ENCODE measurements at places on chromosomes 2 and 18.
A peak's percentile ranks its signal among the peaks of the same experiment; 100 is the strongest.

DNA sequence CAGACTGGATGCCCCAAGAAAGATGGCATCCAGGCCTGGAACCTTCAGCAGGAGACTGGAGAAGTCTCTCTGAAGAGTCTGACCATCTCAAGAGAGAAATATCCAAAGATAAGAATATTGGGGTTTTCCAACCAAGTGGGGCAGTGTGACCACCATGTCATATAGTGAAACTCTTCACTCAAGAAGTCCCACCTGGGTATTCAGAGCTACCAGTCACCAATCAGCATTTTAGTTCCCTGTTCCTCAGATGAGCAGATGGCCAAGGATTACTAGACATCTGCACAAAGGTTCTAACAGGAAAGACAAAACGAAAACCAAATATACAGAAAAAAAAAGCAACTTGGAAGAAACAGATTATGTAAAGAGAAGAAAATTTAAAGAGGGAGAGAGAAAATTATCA, 38.5 kb upstream of the CXCR4 start:
- no peak for DNase-seq

DNA sequence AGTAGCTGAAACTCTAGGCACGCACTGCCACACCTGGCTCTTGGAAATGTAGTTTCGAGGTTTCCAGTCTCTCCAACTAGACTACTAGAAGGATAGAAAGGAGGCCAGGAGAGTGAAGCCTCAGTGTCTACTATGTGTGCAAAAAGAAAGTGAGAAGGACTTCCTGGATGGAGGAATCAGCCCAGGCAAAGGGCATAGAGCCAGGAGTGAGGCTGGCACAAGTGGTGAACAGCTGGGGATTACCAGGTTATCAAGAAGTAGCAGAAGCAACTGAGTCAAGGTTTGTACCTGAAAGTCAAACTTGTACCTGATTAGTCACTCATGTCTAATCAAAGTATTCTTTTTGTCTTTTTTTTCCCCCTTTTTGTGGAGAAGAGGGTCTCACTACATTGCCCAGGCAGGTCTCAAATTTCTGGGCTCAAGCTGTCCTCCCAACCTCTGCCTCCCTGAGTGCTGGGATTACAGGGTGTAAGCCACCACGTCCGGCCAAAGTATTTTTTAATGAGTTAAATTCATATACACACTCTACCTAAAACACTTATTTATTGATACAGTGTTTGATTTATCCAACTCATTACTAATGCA, 8.7 kb upstream of the FZD5 start:
- no peak for DNase-seq

DNA sequence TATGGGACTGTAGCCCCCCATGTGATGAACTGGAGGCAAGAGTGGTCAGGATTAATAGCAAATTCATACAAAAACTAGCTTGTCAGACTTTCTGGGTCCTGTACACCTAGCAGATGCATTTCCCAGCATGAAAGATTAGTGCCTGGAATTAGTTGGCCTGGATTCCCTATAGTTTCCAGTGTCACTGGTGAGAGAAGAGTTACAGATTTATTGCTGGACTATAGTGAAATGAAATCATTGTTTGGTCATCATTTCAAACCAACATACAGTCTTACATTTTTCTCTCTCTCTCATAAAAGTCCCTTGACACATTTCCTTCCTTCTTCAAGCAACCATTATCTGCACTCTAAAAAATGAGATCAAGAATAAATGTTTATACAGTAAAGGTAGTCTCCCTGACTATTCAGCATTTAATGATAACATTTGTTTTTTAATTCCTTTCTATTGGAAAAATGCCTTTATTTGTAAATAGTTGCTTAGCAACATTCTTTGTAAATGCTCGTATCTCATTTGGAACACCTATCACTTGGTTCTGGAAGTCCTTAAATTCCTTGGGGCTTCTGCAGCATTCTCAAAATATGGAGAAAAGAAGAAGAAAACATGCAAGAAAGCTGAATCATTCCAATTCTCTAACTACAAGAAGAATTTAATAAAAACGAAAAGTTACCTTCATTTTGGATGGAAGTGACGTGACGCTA, 144.4 kb downstream of the MREG start:
- DNase-seq, result no peak

- no peak for DNase-seq
These were observed 1.7 kb downstream of the FZD7 start for GRCh38 chr2:202035089-202035940.

GRCh38 chr2:175557810-175558377, 376.4 kb upstream of the ATP5MC3 start:
- no peak for DNase-seq

DNA sequence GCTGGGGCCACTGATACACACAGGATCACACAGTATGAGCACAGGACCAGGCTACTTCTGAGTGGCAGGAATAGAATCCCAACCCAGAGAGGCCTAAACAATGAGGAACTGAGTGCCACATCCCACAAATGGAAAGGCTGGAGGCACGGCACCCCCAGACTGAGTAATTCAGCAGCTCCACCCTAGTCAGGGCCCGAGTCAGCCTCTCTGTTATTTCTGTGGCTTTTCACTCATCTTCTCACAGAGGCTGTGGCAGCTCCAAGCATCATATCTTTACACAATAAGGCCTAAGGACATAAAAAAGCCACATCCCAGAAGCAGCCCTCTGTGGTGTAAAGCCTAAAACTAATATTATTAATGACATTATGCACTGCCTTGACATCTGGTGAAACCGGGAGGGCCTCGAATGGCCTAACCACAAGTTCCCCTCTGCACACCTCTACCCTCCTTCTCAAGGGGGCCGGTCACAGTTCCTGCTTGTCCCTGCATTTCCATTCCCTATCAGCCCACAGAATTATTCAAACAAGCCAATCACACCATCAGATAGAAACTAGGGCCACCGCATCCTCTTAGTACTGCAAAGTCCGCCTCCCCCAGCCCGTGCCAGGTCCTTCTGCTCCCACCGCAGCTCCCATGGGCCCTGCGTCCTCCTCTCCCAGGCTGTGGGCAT, 12.5 kb upstream of the MAL start:
- DNase-seq, result no peak

- DNase-seq, result no peak
These were observed 321.4 kb downstream of the AFF3 start for GRCh38 chr2:99821039-99821438.

DNA sequence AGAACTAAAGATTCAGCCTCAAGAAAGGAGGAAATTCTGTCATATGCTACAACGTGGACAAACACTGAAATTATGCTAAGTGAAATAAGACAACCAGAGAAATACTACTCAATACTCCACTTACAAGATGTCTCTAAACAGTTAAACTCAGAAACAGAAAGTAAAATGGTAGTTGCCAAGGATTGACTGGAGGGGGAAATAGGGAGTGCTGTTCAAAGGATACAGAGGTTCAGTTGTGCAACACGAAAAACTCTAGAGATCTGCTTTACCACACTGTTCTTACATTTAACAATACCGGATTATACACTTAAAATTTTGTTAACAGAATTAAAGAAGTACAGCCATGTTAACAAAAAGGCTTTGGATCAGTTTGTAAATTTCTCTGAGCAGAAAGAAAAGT, 39.8 kb upstream of the C2orf15 start:
- no peak for DNase-seq

DNA sequence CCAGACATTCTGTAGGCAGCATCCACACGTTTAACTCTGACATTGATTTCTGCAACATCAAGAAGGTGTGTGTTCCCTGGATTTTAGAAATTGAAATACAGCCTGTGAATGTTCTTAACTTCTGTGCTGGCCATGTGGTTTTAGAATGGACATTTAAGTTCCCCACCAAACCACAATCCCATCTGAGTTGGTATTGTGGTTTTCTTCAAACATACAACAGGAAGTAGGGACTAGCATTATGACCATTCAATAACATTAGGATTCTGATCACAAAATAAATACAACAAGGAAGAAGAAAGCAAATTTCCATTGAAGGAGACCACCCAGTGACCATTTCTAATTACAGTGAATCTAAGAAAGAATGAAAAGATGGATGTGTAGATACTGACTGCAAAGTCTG, 51.2 kb downstream of the MAP3K20 start:
- no peak for DNase-seq

DNA sequence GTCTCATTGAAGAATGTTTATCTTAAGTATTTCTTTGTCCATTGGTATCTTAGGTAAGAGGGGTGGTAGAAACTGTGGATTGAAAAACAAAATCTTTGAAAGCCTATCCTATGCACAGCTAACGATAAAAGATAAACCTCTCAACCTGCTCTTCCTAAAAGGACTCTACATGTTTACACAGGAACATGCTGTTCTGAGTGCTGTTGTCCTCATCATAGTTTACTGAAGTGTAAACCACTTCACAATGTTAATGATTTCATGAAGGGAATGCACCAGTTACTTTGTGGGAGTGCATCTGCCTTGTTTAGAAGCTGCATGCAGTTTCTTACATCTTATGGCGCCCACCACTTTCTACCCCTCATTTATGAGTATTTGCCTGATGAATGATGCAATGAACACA, 1.2 kb downstream of the ACMSD start:
- DNase-seq, result no peak

GRCh38 chr2:26511466-26511865, 33.5 kb upstream of the OTOF start:
- DNase-seq, result no peak

GRCh38 chr2:17628349-17629261, 88.1 kb downstream of the VSNL1 start:
- DNase-seq, result no peak

GRCh38 chr2:45253151-45253550, 243.9 kb upstream of the SIX2 start:
- no peak for DNase-seq

DNA sequence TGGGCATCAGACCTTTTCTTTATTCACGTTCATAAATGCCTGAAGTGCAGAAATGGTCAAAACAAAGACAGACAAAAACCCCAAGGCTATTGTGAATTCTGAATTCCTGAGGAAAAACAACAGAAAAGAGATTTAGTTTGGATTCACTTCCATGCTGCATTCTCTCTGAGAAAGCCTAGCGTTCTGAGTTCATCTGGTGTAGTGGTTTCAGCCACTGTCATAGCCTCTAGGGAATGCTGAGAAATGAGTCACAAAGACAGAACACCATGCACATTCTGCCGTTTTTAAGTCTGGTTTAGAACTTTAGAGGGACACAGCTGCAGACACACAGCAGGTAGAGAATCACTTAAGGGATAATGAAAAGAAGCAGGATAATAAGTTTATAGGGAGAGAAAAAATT, 93.8 kb downstream of the LRP1B start:
- DNase-seq, result no peak

GRCh38 chr2:232885264-232885961, 15.3 kb downstream of the SNORC start:
- no peak for DNase-seq

- DNase-seq, result no peak
These were observed 48.3 kb downstream of the ASB1 start for GRCh38 chr2:238475034-238475433.

- no peak for DNase-seq
These were observed 50.0 kb upstream of the PAPOLG start for GRCh38 chr2:60706021-60706420.

- DNase-seq, result no peak
These were observed 13.0 kb downstream of the CALCRL start for GRCh38 chr2:187435078-187435477.

GRCh38 chr18:47932190-47932589, 1.7 kb upstream of the SMAD2 start:
- DNase-seq, result no peak

DNA sequence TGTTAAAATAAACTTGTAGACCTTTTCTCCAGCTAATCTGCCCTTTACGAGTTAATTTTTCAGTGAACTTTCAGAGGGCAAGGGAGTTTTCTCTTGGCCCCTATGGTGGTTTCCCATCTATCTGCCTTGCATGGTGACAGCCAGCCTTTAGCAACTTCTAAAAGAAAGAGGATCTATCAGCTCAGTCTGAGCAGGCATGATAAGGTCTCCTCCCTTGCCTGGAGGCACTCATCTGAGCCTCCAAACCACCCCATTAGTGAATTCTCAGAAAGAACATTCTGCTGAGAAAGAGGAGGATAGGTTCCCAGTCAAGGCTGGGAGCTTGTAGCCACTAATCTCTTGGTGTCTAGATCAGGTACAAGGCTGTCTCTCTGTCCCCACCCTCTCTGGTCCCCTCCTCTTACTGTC, 10.7 kb upstream of the GYPC start:
- no peak for DNase-seq

DNA sequence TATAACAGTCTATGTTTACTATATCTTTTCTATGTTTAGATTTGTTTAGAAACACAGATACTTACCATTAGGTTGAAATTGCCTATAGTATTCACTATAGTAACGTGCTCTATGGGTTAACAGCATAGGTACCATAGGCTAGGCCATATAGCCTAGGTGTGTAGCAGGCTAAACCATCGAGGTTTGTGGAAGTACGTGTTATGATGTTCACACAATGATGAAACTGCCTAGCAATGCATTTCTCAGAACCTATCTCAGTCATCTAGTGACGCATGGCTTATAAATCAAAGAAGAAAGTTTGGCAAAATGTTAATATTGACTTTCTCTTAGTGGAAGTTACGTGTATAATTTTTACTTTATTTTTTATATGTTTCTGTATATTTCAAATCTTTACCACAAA, 466.2 kb upstream of the NRP2 start:
- no peak for DNase-seq

GRCh38 chr2:240434728-240435456, 571 bp upstream of the GPC1 start:
- DNase-seq, result peak; percentile 51

DNA sequence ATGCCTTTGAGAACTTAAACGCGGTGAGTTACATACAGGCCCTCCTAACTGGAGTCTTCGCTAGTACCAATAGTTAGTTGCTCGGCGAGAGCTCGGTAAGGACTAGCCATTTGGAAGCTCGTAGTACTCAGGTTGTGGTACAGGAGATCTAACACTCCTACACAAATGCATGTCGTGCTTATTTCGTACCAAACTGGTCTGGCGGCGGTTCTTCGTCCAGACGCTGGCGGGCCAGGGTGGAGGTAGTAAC, 346 bp upstream of the VRK2 start:
- no peak for DNase-seq

- DNase-seq, result no peak
These were observed 239.9 kb downstream of the AGAP1 start for GRCh38 chr2:235733761-235734160.

GRCh38 chr2:60565472-60565871, 12.0 kb upstream of the BCL11A start:
- DNase-seq, result no peak

DNA sequence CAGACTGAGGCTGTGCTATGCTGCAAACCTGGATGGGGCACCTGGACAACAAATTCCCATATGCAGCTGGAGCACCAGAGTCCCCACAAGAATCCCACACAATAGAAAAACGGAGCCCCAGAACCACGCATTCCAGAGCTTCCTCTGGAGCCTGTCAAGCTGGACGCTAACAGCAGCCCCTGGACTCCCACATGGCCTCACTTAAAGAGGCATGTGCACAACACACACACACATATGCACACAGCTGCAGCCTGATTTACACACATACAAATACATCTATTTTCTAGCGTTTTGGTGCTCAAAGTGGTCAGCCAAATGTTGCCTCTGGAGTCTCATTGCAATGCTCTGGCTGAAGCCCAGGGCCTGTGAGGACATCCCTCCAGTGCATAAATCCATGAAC, 632.7 kb upstream of the ID2 start:
- no peak for DNase-seq

Data from activated CD4-positive, CD25-positive, alpha-beta regulatory T cell (primary cell).